Stimulated activated CD8-positive, alpha-beta memory T cell treated with anti-CD3 and anti-CD28 coated beads, Interleukin-4, amount 100 ng/mL, for 4 hours (primary cell): ENCODE measurements at places on chromosomes 3 and 15.

DNA sequence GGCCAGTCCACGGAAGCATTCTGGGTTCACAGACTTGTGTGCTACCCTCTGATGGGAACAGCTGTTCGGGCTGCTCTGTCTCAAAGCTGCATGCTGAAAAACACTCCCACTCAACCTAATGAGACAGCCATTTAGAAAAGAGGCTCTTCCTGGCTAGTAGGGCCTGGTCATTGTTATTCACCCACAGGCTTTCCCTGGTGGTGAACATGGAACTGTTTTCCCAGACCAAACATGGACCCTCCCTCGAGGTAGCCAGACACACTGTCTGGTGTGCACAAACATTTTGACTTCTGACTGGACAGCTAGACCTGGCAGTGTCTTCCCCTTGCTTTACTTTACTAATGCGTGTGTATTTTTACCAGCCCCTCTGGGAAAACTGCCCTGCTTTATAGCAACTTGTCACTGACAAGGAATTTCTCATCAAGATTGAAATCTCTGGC lies 39.0 kb downstream of the MECOM start:
- no peak for DNase-seq

- no peak for DNase-seq
Measured at GRCh38 chr15:75193976-75194375, 7.7 kb upstream of the C15orf39 start.

GRCh38 chr3:139481116-139481515 lies 4.8 kb upstream of the RBP2 start:
- DNase-seq, result no peak

GRCh38 chr3:42369832-42370231 lies 40.6 kb downstream of the LYZL4 start:
- DNase-seq, result no peak

GRCh38 chr3:140093742-140094141 lies 158.8 kb downstream of the CLSTN2 start:
- no peak for DNase-seq

DNA sequence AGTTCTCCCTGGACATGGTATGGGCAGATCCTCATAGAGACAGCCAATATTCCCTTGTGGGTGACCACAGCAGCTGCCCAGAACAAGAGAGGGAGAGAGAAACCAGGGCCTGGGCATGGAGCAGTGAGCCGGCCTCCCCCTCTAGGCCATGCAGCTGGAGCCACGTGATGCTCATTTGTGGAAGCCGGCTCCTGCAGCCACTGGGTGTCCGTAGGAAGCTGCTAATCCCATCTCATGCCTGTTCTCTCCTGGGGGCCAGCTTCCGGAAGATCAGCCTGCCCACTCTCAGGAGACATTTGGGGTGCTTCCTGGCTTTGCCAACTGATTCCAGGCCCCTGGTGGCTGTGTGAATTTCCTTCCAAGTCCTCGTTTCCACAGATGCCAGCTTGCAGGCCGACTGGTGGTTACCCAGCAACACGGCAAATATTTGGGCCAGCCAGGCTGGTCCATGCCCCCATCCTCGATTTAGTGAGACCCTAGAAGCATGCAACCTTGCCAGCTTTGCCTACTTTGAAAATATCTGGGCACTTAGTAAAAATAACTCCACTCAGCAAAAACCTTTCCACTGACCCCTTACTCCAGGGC lies 55.3 kb downstream of the LINGO1 start:
- DNase-seq, result no peak

GRCh38 chr15:101642361-101642760 lies 9.8 kb downstream of the TM2D3 start:
- no peak for DNase-seq

DNA sequence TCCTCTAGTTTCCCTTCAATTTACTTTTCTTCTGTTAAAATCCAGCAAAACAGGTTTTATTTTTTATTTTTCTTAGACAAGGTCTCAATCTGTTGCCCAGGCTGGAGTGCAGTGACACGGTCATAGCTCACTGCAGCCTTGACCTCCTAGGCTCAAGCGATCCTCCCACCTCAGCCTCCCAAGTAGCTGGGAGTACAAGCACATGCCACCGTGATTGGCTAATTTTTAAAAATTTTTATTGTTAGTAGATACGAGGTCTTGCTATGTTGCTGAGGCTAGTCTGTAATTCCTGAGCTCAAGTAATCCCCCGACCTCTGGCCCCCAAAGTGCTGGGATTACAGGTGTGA lies 41.6 kb downstream of the ILDR1 start:
- DNase-seq, result no peak

DNA sequence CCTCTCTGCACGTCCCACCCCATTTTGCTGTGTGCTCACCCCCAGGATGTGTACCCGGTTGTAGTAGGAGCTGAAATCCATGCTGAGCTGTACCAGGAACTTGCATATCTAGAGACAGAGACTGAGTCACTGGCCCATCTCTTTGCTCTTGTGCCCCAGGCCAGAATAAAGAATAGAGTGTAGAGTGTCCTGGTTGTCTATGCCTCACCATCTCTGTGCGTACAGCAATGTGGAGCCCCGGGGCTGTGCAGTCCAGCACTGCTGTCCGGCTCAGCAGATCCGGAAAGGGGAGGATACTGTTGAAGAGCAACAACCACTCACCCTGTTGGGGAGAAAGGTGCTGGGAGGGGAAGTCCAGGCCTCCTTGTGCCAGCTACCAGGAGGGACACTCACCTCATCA lies 2.6 kb downstream of the DALRD3 start:
- no peak for DNase-seq

DNA sequence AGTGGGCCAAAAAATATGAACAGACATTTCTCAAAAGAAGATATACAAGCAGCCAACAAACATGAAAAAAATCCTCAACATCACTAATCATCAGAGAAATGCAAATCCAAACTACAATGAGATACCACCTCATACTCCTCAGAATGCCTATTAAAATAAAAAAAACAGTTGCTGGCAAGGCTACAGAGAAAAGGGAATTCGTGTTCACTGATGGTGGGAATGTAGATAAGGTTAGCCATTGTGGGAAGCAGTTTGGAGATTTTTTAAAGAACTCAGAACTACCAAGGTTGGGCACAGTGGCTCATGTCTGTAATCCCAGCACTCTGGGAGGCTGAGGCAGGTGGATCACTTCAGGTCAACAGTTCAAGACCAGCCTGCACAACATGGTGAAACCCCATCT lies 27.8 kb upstream of the C15orf40 start:
- no peak for DNase-seq

DNA sequence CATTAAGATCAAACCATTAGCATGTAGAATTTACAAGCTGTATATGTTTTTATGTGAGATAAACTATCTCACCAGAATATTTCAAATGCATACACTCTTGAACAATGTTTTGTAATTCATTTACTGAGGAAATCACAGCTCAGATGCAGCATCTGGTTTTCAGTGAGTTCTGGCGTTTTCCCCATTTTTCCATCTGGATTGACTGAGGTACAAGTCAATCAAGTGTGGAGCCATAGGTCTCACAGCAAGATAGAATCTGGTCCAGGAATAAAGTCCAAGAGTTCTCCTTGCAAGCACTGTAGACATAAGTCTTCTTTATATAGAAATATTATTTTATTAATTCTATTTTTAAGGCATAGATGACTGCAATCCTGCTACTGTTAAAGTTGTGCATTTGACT lies 219.3 kb downstream of the ZBBX start:
- DNase-seq, result no peak

DNA sequence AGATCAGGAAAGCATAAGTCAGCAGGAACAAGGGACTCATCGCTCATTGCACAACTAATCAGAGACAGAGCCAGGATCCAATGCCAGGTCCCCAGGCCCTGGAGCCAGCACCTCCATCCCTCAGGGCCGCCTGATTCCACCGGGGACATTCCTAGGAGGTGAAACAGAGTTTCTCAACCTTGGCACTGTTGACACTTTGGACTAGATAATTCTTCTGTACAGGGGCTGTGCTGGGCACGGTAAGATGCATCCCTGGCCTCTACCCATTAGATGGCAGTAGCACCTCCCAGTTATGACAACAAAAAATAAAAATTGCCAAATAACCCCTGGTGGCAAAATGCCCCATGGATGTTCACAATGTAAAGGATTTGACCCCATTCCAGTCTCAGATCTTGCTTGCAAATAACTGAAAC lies 127.7 kb downstream of the MTHFS start:
- no peak for DNase-seq

GRCh38 chr3:47836986-47837385 lies 34.0 kb downstream of the DHX30 start:
- no peak for DNase-seq

DNA sequence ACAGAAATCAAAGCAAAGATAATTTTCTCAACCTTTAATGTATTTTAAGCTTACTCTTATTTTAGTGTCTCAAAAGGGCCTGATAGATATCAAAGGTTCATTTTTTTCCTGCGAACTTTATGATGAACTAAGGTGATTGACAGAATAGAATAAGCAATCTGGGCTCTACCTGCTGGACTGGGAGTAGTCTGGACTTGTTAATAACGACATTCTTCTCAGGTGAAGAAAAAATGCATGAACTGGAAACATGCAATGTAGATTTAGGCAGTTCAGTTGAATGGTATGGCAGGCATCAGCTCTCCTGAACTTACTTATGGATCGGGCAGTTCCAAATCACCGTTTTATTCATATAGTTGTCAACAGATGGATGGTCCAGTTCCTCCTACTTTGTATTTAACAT lies 189.7 kb upstream of the ZBTB20 start:
- no peak for DNase-seq

DNA sequence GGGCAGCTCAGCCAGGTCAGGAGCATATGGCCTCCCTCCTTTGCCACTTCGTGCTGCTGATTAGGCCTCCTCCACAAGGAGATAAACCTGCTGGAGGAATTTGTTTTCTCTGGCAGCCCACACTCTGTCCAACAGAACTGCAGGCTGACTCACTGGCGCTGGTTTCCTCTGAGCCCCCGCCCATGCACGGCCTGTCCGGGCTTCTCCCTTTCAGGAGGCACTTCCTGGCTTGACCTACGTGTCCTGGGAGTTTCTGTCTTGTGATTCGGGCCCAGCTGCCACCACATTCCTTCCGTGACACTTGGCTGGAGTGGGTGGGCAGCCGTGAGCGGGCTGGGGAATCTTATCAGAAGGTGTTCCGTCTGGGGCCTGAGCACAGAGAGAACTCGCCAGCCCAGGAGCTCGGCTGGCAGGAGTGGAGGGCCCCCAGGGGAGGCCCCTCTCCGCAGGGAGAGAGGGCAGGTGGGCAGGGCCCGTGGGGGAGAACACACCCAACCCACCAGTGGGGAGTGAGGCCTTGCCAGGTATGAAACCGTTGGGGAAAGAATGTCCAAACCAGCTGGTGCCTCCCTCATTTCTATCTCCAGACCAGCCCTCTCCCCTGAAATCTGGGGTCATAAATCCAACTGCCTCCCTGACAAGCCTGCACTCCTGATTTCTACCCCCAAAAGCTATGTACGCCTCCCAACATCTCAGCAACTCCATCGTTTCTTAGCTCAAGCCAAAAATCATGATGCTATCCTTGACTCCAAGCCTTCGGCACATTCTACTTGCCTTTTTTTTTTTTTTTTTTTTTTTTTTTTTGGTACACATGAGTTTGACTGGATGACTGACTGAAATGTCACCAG lies 110.6 kb upstream of the MEF2A start:
- DNase-seq, result no peak

DNA sequence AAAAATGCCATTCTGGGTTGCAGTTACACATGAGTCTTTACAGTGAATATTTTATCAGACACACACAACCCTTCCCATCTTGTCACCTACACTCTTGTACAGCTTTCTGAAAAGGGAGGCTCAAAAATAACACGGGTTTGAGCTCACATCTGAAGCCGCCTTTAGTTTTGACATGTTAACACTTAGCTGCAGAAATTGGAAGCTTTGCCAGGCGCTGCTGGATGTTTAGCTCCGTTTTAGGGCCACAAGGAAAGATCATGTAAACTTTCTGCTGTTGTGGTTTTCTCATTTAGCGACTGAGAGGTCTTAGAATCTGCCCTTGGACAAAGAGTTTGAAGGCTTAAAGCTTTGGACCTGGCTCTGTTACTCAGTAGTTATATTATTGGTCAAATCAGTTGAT lies 120.1 kb downstream of the OXNAD1 start:
- DNase-seq, result no peak

DNA sequence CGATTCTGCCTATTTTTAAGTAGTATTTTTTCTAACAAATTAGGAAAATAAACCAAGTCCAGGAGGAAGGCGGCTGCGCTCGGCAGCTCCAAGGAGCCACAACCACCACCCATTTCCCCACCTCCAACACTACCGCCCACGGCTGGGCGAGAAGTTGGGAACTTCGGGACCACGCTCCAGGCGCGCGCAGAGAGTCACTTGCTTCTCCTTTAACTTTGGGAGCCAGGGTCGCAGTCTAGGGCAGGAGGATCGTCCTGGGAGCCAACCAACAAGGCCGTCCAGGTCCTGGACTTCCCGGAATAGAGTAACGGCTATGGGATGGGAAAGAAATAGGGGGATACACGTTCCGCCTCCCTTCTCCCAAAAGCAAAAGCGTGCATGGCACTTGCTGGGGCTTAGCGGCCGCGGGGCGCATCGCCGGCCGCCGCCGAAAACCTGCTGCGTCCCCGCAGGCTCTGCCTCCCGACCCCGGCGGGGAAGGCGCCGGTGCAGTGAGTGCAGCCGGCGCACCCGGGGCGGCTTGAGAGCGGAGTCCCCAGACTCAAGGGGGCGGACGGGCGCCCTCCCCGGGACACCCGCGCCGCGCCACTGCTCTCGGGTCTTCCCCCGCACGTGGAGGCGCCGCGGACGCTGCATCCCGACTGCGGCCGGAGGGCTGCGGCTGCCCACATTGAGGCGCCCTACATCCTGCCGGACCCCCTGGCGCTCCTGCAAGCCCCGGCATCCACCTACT lies 699 bp downstream of the MEGF11 start:
- DNase-seq, result no peak

DNA sequence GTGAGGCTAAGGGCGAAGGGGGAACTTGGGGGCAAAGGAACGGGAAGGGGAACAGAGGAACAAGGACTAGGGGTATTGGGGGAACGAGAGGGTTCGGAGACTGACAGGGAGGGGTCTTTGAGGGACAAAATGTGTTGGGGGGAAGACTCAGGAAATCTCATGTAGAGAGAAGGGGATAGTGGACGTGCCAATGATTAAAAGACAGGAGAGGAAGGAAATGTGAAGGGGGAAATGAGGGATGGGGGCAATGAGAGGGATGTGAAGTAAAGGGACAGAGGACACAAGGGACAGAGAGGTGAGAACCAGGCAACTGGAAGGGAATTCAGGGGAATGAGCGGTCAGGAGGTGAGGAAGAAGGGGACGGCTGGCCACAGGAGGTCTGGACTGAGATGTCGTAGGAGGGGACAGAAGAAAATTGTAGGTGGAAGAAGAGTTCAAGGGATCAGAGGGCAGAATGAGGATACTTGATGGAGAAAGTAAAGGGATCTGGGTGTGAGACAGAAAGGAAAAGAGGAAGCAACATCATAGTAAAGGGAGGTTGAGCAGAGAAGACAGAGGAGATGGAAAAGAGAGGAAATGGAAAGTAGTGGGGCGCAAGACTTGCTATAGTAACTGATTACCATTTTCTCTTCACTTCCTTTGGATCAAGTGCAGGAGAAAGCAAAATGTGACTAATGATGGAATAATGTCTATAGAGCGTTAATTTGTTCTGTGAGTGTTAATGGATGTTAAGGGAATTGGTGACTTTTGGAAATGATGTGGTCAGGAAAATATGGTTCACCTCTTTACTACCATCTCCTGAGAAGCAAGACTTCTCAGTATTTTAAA lies 749 bp downstream of the RAB8B start:
- DNase-seq, result no peak
